ENCODE measurements at places on chromosomes 12 and 14.

GRCh38 chr12:19739195-19739776 lies 300.0 kb downstream of the AEBP2 start:
- peak; percentile 72 for DNase-seq

DNA sequence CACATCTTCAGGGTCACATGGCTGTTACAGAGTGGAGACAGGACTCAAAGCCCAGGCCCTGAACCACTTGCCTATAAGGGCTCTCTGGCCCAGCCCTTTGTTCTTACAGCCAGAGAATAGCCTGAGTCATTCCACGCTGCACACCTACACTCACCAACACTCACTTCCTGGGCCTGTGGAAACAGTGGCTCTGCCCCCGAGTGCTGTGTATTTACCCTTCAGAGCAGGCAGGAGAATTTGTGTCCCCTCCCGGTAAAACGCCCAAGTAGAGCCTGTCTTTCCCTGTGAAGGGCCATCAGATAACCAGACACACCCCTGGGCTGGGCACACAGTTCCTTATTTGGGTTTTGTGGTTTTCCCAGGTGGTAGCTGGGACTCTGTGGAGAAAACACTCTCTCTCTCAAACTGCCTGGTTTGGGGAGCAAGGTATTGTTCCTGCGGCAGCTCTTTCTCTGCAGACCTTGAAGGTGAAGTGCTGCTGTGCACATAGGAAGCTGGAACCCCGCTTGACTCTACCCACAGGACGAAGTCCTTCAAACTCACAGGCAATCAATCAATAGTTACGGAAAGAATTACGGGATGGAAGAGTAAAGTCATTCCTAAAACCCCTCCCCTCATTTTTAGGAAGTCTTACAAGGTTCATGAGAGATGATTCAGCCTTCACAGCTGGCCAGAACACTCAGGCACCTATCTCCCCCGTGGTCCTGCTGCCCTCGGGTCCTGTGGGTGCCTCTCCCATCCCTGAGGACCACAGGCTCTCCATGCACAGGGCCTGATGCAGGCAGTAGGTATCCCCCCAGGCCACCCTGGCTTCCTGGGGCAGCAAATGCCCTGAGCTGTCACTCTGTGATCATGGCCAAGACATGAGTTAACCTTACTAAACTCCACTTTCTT lies 20.3 kb downstream of the FIGNL2 start:
- no peak for DNase-seq

DNA sequence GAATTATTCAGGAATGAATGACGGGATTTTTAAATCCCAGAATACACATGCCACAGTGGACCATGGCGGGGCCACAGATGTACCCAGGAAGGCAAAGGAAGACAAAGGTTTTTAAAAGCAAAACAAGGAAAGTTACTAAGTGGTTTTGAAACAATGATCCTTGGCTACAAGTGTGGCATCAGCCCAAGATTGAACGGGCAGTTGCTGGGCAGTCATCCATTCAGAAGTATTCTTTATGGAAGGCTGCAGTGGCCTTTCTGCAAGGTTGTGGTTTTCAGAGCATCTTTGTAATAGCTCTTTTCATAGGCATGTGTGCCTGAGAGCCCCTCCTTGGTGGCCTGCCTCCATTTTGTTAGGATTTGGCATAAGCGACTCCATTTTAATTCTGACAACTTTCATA lies 13.4 kb upstream of the IFI27 start:
- DNase-seq, result no peak

DNA sequence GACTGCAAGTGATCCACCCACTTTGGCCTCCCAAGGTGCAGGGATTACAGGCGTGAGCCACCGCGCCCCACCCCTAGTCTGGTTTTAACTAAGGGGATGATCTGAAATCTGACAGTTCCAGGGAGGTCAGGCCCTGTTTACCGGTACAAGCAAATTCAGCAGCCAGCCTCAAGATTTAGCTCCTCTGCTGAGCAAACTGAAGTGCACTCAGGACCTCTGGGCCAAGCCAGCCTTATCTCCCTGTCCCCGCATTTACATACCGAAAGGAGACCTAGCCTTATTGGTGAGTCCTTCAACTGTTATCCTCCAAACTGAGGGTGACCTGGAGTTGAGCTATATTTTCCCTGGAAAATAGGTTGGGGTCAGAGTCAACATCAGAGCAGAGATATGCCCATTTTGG lies 835 bp upstream of the ABHD4 start:
- no peak for DNase-seq

DNA sequence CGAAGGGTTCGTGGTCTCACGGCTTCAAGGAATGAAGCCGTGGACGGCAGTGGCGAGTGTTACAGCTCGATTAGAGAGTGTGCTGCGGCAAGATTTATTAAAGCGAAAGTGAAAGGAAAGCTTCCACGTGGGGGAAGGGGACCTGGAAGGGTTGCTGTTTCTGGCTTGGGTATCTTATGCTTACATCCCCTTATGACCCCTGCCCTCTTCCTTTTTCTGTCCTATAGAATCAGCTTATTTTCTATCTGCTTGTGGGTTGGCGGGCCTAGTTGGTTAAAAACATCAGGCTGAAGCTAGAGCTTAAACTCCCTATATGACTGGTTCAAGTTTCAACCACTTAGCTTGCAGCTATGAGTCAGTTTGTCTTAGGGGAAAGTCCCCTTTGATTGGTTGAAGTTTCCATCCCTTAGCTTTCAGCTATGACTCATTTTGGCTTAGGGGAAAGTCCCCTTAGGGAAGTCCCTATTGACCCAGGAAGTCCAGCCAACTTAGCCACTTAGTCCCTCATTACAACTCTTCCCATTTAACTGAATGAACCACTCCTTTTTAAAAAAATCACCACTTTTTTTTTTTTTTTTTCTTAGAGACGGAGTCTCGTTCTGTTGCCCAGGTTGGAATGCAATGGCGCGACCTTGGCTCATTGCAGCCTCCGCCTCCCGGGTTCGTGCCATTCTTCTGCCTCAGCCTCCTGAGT lies 1494.7 kb upstream of the TMEM132C start:
- DNase-seq, result no peak

DNA sequence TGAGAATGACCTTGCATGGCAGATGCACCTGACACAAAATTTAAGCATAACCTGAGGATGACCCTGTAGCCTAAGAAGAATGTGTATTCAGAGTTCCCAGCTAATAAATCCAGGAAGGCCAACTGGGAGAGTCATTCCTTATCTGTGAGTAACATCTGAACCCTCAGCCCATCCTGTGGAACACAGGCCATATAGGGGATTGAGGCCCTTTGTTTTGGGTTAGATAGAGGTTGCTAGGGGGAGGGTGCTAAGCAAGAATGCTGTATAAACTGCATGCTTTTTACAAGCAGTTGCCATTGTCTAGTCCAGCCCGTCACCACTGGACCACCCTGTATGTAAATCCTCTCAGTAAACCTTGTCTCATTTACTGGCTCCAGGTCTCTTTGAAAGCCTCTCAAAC lies 77.0 kb downstream of the BICD1 start:
- no peak for DNase-seq

DNA sequence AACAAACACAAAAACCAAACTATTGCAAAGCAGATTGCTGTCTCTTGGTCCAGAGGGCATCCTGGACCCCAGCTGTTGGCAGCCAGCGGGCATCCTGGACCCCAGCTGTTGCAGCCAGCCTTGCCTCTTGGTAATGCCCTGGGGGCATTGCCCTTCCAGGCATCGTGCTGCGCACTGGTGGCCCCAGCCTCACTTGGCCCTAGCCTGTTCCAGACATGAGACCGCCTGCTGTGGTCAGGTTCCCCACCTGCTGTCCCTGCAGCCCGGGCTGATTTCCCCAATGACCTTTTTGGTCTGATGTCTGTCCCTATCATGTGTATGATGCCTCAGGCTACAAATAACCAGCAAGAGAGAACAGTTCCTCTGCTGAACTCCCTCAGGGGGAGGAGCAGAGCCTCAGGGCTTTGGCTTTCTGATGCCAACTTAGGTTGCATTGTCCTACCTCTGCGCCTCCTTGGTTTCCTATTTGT lies 20.8 kb downstream of the MLXIP start:
- DNase-seq, result no peak

- DNase-seq, result no peak
These were observed 3.3 kb downstream of the AKT1 start for GRCh38 chr14:104792101-104792884.

GRCh38 chr12:120169946-120170345 lies 24.6 kb downstream of the GCN1 start:
- no peak for DNase-seq

GRCh38 chr12:85457016-85457415 lies 177.0 kb downstream of the ALX1 start:
- DNase-seq, result no peak

GRCh38 chr14:26867171-26867757 lies 269.4 kb upstream of the NOVA1 start:
- peak; percentile 40 for DNase-seq

GRCh38 chr14:72775923-72776554 lies 117.9 kb downstream of the DPF3 start:
- DNase-seq, result no peak

- DNase-seq, result peak; percentile 52
These were observed 769 bp upstream of the ZNF740 start for GRCh38 chr12:53179687-53180219.

DNA sequence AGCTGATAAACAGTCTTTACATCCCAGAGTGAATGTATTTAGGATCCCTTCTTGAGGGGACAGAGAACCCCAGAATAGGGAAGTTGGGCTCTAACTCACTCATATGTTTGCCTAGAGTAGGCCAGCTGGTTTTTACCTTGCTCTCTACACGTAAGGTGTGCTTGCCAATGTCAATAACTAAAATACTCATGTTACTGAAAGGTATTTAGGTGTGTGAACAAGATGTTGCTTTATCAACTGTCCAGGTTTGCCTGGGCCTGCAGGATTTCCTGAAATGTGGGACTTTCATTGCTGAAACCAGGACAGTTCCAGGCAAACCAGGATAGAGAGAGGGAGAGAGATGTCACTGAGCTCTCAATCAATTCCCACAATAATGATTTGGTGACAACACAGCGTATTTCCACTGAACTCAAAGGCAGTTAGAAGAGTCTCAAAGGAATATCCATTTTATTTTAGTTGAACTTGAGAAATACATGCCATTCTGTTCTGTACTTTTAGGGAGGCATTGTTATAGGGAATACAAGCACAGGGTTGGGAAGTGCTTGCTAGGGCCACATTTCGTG lies 171.7 kb downstream of the NRXN3 start:
- DNase-seq, result peak; percentile 22

DNA sequence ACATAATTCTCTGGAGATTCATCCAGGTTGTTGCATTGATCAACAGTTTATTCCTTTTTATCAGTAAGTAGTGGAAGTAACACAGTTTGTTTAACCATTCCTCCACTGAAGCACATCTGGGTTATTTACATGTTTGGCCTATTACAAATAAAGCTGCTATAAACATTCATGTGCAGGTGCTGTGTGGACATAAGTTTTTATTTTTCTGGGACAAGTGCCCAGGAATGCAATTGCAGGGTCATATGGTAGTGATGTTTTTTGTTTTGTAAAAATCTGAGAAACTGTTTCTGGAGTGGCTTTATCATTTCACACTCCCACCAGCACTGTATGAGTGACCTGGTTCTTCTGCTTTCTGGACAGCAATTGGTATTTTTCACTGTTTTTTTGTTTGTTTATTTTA lies 505.4 kb downstream of the CCER1 start:
- DNase-seq, result no peak

DNA sequence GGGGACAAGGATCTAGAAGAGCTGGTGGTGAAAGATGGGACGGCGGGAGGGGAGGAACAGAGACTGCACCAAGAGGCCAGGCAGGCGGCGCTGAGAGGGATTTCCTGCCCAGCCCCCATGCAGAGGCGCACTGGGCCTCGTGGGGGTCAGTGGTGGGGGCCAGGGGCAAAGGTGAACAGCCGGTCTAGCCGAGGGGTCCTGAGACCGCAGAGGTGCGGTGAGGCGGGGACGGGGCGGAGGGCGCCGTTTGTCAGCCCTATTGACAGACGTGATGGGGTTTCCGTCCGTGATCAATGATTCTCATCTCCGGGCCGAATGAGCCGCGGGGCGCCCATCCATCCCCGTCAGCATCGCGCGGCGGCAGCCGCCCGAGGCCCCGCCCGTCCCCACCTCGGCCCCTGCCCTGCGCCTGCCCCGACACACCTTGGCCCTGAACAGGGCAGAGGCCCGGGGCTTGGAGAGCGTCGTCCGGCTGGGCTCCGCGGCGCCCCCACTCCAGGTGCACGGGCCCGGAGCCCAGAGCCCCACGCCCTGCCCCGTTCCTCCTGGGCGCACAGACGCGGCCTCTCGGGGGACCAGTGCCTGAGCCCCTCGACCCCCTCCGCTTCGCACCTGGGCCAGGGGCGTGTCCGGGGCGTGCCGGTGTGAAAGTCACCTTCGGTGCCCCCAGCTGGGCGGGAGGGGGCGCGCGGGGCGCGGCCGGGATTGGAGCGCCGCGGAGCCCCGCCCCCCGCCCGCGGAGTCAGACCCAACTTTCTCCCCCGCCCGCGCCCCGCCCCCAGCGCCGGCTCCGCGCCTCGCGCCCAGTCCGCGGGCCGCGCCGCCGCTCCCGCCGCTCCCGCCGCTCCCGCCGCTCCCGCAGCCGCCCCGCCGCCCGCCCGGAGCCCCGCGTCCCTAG lies at the start of gene NXPH4:
TSS of gene NXPH4 (plus strand) at position 781 of the 898 bp plus-strand sequence. CDS start 176 bp downstream, outside the sequence.
- DNase-seq, result peak; percentile 75

GRCh38 chr14:56324454-56324853 lies 206.2 kb downstream of the PELI2 start:
- DNase-seq, result no peak

GRCh38 chr12:24945845-24946244 lies 3.1 kb downstream of the BCAT1 start:
- DNase-seq, result no peak

DNA sequence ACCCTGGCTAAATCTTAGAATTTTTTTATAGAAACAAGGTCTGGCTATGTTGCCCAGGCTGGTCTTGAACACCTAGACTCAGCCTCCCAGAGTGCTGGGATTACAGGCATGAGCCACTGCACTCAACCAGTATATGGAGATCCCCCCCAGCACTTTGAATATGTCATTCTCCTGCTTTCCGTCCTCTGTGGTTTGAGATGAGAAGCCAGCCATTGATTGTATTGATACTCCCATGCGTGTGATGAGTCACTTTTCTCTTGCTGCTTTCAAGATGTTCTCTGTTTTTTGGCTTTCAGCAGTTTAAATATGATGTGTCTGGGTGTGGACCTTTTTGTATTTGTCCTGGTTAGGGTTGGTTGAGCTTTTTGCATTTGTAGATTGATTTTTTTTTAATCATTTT lies 75.2 kb upstream of the DNM1L start:
- no peak for DNase-seq

DNA sequence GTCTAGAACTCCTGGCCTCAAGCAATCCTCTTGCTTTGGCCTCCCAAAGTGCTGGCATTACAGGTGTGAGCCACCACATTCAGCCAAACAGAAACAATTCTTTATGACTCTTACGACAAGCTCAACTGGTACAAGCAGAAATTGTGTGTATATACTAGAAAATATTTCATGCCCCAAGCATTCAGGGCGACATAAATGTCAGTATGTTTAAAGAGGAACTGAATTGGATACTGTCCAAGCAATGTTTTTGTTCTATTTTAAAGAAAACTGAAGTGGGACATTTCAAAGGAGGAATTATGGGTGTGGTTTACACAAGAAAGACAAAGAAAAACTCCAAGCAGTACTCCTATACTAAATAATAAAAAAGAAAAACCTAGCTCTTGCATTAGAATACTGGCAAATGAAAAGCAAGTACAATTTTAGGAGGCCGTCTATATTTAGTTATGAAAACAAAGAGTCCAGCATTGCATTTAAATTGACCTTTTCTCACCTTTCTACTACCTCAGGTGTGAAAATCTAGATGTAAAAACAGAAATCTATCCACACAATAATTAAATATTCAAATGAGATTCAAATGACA lies 48.9 kb downstream of the PPP1R12A start:
- peak; percentile 64 for DNase-seq

All from T47D (cell line).